ENCODE measurements at places on chromosomes 1 and 21.

DNA sequence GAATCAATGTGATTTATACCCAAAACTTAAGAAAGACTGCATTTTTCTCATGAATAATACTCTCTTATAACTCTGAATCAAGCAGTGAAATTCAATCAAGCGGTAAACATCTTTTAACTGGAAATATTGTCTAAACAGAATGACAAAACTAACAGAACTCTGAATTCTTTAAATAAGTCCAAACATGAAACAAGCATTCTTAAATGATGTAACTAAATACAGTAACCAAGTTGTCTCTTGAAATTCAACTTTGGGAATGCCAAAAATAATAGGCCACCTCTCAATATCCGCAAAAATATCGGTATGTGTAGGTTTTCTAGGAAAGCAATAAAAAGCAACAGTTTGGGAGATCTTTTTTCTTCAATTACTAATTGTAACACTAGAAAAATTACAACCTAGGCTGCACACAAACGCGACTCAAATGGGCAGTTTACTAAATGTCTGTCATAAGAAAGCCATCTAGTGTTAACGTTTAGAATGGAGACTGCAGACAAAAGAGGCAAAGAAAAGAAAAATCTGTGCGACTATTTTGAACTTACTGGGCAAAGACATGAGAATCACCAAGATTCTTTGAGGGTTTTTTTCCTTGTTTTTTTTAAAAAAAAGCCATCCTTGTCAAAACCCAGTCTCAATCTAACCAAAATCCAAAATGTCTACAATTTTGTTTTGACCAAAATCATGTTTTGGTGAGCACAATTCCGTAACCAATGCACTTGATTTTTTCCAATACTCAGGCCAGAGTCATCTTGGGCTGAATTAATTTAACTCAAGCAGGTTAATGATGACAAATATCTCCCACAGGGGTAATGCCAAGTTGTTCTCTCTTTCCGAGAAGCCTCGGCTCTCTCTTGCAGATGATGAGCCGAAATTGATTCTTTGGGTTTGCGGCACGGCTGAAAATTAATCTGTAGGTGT lies 1.3 kb downstream of the SIPA1L2 start:
- DNase-seq, result no peak

DNA sequence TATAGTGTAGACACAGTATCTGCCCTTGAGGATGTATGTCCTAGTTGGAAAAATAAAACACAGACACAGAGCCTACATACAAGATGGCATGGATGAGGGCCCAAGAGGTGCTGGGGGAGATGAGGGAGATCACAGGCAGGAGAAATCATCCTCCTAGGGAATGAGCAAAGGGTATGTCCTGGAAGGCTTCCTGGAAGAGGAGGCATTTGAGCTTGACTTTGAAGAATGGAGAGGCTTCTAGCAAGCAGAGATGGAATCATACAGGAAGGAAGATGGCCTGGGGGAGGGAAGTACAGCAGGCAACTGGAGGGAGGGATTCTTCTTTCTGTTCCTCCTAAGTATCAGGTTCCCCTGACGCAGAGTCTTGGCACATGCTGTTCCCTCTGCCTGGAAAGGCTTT lies 103.3 kb downstream of the LACTBL1 start:
- no peak for DNase-seq

- DNase-seq, result no peak
Measured at GRCh38 chr1:92167151-92167550, 50.6 kb upstream of the C1orf146 start.

DNA sequence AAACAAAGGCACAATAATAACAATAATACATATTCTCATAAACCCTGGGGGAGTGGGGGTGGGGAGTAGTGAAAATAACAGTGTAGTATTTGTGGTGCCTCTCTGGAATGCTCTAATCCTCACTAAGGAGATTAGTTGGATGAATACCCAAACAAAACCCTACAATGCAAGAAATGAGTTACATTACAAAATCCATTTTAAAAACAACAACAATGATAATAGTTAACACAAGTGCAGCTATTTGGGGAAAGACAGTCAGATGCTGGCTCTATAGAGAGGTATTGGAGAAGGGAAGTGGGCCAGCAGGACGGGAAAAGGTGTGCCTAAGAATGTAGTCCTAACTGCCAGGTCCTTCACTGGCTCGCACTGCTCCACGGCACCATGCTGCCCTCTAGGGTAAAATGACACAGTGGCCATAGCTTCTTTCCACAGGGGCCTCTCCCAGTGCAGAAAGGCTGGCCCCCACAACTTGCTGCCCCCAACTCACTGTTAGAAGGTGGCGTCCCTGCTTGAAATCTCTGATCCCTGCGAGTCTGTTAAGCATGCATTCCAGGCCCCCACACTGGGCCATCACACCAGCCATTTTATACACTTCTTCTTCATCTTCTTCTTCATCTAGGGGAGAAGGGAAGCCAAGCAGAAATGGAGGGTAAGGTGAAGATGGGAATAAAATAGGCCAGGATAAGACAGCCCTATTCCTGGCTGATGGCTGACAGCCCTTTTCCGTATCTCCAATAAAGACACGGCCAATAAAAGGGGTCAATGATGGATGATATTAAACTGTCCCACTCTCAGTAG lies 113.8 kb downstream of the UBR4 start:
- DNase-seq, result peak; percentile 16

DNA sequence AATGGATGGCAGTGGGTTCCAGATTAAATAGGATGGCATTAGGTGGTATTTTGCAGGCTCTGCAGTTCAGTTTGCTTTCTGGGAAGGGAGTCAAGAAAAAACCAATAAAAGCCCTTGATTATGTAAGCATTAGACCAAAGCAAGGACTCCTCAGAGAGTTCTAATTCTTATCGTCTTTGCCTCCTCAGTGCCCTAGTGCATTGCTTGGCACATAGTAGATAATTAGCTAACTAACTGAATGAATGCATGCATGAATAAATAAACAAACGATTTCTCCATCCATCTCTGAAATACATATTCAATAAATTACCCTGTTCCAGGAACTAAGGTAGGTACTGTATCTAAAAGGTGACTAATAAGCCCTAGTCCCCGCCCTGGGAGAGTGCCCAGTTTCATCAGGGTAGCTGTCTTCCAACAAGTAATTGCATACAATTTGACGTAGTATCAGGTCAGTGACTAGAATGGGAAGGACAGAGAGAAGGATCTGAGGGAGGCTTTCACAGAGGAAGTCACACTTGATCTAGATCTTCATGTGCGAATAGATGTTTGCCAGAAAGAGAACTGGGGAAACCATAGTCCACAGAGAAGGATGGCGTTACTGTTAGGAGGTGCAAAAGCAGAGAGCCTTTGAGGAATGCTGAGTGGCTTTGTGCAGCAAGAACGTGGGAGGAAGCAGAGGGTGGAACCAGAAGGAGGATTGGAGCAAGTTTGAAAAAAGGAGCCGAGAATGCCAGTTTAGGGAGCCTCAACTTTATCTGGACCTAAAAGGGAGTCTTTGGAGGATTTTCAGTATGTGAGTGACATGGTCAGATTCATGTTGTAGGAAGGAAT lies 111.4 kb downstream of the TBX19 start:
- no peak for DNase-seq

DNA sequence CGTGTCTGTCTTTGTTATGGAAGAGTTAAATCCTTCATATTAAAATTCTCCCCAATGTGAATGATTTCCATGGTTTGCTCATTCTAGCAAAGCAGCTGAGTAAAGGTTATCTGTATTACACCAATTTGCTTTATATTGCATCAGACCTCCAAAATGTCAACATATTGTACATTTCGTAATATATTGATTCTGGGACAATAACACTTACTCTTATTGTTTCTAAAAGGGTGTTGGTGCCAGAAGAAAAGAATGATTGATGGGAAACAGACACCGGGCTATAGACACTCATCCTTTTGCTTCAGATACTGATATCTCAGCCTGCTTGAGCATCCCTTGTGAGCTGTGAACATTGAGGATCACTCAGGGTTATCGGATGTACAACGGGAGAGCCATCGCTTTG lies 7.0 kb downstream of the NTNG1 start:
- no peak for DNase-seq

GRCh38 chr1:205321959-205322283 lies 376 bp upstream of the NUAK2 start:
- no peak for DNase-seq

- peak; percentile 34 for DNase-seq
Measured at GRCh38 chr1:145824499-145824842, 471 bp downstream of the POLR3C start.

DNA sequence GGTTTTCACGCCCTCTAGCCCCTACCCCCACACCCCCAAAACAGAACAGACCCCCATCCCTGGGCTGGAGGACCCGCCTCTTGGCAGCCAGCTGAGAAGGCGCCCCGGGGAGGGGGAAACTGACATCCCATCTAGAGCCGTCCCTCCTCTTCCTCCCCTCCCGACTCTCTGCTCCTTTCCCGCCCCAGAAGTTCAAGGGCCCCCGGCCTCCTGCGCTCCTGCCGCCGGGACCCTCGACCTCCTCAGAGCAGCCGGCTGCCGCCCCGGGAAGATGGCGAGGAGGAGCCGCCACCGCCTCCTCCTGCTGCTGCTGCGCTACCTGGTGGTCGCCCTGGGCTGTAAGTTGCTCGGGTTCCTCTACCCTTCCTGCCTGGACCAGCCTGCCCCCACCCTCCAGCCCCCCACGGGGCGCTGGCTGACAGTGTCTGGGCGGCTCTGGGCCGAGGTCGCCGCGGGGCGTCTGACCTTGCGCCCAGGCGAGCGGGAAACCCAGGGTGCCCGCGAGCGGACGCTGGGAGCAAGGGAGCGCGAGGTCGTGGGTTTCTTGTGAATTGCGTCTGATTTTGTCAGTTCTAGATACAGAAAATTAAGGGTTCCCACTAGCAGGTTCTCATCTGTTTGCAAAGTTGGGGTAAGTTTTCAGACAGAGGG lies 618 bp downstream of the JAM2 start:
- no peak for DNase-seq

- DNase-seq, result no peak
Measured at GRCh38 chr1:31781756-31782371, 17.7 kb upstream of the ADGRB2 start.

- DNase-seq, result no peak
Measured at GRCh38 chr1:211932231-211932932, 101.8 kb upstream of the LPGAT1 start.

- no peak for DNase-seq
Measured at GRCh38 chr1:41464885-41465284, 19.6 kb downstream of the EDN2 start.

DNA sequence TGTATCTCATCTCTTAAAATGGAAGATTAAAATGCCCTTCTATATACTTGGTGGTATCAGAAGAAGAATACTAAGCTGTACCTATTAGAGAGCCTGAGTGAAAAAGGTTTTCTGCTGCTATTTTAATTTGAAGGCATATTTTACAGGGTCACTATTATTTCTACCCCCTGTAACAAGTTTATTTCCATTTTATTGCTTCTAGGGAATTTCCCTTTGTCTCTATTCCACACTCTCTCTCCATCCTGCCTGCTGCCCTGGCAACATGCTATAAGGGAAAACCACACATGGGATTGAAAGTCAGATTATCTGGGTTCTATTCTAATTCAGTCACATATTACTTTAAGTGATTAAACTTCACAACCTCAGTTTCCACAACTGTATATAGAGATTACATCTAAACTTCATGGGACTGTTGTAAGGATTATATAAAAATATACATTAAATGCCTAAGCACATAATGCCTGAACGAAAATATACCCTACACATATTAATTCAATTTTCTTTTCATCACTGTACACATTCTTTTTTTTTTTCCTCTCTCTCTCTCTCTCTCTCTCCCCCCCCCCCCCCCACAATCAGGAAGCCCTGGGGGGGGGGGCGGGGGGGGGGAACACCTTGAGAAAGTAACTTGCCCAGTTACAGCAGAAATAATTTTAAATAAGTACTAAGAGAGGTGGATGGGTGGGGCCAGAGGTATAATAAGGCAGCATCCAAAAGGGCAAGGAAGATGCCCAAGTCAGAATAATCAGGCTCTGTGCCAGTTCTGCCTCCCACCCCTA lies 51.5 kb downstream of the LUZP1 start:
- DNase-seq, result no peak

DNA sequence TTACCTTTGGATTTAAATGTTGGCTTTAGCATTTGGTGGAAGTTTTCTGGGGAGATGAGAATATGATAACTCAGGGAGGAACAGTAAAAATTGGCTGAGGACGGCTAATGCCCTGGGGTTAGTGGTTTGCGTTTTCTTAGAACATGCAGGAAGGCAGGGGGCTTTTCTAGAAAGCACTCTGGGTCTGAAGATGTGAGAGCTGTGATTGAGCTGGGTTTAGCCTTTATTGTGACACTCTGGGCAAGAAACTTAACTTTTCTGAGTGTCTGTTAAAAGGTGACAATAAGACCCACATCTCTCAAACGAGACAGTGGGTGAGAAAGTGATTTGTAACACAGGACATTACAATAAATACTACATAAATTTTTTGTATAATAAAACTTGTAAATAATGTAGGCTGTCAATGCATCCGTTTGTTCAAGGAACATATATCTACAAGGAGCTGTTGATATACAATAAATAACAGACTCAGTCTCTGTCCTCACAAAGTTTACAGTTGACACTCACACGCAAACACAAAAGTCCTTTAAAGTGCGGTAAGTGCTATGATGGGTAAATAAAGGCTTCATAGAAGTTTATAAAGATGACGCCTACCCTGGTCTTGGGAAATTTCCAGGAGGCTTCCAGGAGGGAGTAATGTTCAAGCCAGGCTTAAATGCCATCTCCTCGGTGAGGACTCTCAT lies 49.5 kb upstream of the MRPS6 start:
- no peak for DNase-seq

GRCh38 chr1:54857746-54858561 lies 29.0 kb downstream of the DHCR24 start:
- DNase-seq, result no peak

DNA sequence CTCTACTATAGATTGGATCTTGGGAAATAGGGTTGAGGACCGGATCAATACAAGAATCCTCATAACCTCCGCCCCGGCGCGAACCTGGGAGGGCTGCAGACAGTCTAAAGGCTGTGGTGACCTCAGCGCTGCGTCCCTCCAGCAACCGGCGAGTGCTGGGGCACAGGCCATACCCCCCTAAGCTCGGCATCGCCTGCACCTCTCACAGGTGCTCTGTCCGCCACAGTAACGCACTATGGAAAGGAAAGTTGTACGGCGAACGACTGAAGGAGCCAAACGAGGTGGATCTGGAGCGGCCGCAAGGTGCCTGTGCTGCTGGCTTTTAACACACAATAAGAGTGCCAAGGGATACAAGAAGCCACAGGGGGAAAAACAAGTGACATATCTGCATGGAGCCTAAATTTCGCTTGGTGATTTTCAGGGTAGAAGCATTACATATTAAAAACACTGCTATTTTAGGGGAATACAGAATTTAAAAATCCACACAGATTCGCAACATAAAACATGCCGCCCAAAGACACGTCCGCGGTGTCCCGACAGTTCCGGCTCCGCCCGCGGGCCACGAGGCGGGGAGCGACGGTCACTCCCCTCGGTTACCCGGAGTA lies 1.4 kb upstream of the RBM15 start:
- DNase-seq, result no peak
